Common myeloid progenitor, CD34-positive (primary cell): ENCODE measurements at places on chromosomes 3 and 15.

DNA sequence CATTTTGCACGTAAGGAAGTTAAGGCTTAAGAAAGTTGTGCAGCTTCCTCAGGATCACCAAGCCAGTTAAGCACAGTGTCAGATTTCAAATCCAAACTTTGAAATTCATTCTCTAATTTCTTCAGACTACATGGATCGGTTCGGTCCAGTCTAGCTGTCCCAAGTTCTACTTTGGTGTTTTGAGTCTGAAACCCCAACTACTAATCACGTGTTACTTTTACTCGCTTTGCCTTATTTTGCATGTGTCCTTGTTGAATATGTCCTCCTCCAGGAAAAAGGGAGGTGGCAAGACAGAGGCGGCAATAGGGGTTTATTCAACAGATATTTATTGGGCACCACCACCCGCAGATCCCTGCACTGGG is 522 bp upstream of the GXYLT2 start:
- DNase-seq = no peak

DNA sequence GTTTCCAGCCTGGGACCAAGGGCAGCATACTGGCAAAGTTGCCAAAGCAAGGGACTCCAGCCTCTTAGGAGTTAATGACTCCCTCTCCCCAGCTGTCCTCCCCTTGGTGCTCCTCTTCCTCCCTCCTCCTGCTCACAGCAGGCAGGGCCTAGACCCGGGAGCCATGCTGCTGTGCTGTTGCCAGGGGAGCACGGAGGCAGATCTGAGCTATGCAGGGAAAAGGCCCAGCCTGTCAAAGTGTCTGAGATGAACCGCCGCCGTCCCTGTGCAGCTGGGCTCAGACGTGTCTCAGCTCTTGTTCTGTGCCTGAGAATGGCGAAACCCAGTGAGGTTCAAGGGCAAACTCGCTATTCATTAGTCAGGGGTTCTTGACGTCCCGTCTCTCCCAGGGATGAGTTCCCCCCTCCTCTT is 60.8 kb upstream of the POLG start:
- DNase-seq = no peak

DNA sequence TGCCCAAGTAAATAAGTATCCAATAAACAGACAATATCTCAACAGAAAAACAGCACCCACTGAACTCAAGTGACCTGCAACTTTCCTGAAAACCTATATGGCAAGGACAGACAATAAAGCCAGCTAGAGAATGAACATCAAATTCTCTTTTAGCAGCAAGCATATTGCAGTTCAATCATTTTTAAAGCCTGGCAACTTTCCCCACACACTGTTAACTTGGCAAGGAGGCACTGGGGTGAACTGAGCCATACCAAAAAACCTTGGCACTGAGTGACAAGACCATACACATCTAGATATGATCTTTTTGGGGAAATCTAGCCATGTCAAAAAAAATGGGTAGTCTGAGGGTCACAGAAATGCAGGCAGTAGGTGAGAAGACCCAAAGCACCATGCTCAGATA is 174.6 kb downstream of the STT3B start:
- DNase-seq = no peak

GRCh38 chr3:126536126-126536525 is 12.2 kb downstream of the CHST13 start:
- no peak for DNase-seq

- no peak for DNase-seq
Measured at GRCh38 chr3:122520861-122521260, 6.1 kb upstream of the KPNA1 start.

DNA sequence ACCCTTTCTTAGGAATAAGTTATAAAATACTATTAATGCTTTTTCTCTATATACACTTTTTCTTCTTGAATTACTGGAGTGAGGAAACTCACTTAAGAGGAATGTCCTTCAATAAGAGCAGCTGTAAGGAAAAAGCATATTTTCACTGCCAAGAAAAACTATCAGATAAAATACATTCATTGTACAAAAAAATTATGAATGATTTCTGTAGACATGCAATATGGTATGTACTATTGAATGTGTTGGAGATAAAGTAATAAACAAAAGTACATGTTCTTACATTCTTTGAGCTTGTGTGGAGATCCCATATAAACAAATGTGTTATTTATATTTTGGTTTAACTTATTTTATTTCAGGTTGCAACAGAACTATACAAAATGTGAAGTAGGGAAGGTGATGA is 241.0 kb upstream of the ZNF717 start:
- DNase-seq = no peak

- no peak for DNase-seq
Measured at GRCh38 chr3:173943264-173943663, 545.7 kb downstream of the NLGN1 start.

- DNase-seq = no peak
Measured at GRCh38 chr3:84946240-84946639, 12.5 kb upstream of the CADM2 start.

GRCh38 chr3:161766331-161766730 is 269.7 kb downstream of the OTOL1 start:
- no peak for DNase-seq

- no peak for DNase-seq
Measured at GRCh38 chr3:186283096-186283495, 78.9 kb downstream of the DGKG start.

- no peak for DNase-seq
Measured at GRCh38 chr3:194814878-194815357, 129.2 kb downstream of the FAM43A start.

- no peak for DNase-seq
Measured at GRCh38 chr3:49263159-49263889, 13.7 kb downstream of the C3orf62 start.
